ENCODE measurements at places on chromosomes 7 and 10. TPM values are rescaled to one million over a fixed set of nuclear protein-coding genes. Genes with fewer than 3 reads are reported as not detected.

AKR1B1 gene
- total RNA-seq = 128 TPM

DNA sequence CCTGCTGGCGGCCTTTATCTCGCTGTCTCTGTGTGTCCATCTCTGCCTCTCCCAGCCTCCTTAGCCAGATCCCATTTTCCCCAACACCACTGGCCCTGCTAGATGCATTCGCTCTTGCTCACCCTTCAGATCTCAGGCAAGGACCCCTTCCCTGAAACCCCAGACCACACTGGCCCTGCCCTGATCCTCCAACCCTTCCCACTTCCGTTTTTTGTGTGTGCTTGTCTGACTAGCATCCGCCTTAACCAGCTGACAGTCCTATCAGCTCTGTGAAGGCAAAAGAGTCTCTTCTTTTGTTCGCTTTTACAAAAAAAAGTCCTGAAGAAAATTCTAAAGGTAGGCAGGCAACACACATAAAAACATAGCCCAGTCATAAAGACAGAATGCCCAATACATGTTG, 28.7 kb downstream of the CHST15 start:
- no peak for DNase-seq

GRCh38 chr10:125707541-125708468, 11.7 kb upstream of the EDRF1 start:
- no peak for DNase-seq

GRCh38 chr10:49141541-49142332, 7.9 kb upstream of the FAM170B start:
- DNase-seq = no peak

DNA sequence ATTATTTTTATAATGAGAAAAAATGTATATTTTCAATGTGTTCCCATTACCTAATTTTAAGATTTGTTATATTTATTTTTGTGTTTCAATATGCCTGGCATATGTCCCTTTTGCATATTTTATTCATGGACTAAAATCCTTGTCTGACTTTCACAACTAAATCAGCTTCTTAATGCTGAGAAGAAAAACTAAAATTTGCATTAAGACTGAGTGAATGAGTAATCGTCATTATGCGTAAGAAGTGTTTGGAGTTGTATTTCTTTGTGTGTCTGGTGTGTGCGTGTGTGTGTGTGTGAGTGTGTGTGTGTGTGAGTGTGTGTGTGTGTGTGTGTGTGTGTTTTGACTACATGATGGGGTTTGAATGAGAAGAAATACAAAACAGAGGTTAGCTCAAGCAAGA, 201.7 kb upstream of the SP8 start:
- DNase-seq = no peak

GRCh38 chr10:4132216-4132556, 347.2 kb upstream of the KLF6 start:
- no peak for DNase-seq

DNA sequence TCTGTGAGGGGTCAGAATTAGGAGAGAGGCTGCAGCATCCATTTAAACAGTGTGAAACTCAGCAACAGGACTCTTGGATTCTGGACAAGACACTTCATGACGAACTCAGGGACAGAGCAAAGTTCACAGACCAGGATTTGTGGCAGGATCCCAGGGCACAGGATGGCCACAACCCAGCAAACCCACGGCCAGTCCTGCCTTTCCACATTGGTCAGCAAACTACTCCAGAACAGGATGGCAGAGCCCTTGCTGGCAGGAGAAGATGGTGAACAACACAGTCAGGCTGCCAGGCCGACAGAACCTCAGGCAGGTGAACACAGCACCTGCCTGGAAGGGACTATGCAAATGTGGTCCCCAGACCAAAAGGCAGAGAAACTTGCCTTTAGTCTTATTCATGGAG, 34.4 kb downstream of the VSTM4 start:
- no peak for DNase-seq

GRCh38 chr7:30598121-30598876, 3.6 kb downstream of the GARS1 start:
- DNase-seq = peak; percentile 9

GRCh38 chr10:1243486-1244234, 187.5 kb downstream of the WDR37 start:
- no peak for DNase-seq

- no peak for DNase-seq
Measured at GRCh38 chr7:80114159-80114558, 20.5 kb upstream of the GNAI1 start.

GRCh38 chr7:137592232-137592896, 248.8 kb upstream of the PTN start:
- DNase-seq = peak; percentile 70

GRCh38 chr10:51619365-51619764, 80.0 kb downstream of the CSTF2T start:
- no peak for DNase-seq
